ENCODE measurements at places on chromosomes 3 and 15.

GRCh38 chr15:91908391-91908790, 54.9 kb downstream of the SLCO3A1 start:
- DNase-seq = no peak

DNA sequence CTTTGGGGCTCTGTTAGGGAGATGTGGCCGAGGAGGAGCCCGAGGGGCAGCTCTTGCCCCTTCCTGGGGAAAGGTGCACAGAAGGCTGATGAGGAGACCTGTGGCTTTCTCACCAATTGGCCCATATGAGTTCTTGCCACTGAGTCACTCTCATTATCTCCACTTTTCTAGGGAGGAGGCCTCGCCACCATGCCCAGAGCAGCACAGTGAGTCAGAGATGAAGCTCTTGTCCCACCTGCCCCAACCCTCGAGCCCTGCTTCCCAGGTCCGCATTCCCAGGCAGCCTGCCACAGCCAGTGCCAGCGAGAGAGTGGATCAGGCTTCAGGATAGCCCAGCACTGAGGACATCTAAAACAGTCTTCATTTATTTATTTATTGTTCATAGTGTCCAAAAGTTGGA, 53.5 kb downstream of the AMOTL2 start:
- DNase-seq = no peak

- no peak for DNase-seq
Observed at GRCh38 chr3:83195243-83195642, 1433.8 kb upstream of the GBE1 start.

DNA sequence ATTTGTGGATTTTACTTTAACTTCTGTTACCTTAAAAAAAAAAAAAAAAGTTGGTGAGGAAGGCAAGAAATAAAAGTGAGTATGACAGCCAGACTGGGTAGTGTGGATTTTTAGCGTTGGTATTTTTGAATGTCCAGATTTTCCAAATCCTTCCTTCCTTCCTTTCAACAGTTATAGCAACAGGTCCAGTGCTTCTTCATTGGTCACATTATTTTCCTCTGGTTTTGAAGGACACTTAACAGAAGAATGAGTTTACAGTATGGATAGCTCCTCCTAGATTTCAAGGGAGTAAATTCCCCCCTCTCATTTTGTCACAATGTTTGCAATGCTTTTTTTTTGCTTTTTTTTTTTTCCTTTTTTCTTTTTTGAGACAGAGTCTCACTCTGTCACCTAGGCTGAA, 6.4 kb downstream of the MAPKBP1 start:
- DNase-seq = no peak

- no peak for DNase-seq
Observed at GRCh38 chr3:46748170-46748569, 30.5 kb upstream of the PRSS50 start.

DNA sequence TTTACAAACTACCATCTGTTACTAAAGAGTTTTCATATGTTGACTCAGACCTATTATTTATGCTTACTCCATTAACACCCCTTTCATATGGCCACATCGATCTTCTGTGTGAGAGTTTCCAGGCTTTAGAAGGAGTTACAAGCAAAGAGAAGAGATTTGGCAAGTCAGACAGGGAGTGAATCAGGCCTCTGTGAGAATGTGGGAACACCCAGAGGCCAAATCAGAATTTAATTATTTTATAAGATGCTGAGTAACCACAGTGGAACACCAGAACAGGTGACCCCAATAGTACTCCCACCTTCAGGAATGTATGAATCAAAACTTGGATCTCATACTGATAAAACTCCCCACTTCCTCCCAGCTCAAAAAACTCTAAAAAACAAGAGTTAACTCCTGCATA, 42.0 kb downstream of the IFT57 start:
- DNase-seq = no peak

- DNase-seq = peak; percentile 4
Observed at GRCh38 chr3:155853214-155854140, 750 bp downstream of the SLC33A1 start.

DNA sequence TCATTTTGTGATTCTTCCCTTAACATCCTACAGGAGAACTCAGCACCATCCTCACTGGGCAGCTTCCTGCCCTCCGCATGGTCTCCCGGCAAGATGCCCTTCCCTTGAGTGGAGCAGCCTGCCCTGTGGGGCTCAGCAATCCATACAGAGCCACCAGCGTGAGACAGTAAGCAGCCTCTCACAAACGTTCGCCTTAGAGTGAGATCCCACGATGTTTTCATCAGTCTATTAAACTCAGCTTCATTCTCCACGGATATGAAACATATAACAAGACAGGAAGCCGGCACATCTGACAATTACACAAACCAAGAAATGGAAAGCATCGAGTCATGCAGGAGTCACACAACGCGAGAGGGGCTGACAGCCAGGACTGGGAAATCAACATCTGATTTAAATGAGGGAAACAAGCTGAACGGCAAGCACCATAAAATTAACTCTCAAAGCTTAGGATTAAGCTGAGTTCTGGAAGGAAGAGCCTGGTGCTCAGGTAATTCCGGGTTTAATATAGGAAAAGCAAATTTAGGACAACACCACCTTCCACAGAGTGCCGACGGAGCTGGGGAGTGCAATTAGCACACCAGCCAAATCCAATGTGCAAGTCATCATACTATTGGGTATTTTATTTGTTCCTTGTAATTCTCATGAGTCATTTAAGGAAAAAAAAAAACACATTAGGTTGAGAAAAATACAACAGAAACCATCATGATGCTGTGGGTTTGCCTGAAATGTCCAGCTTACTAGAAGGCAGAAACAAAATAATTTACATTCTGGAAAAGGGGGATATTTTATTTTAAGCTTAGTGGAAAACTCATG, 272.0 kb downstream of the OCA2 start:
- DNase-seq = no peak

Measured in CD4-positive, alpha-beta T cell treated with Interleukin-1 beta for 1 hour (primary cell).